Erythroblast (primary cell): ENCODE measurements at places on chromosomes 3 and 15.

- DNase-seq = peak; percentile 53
These were observed 18.4 kb downstream of the ZBTB38 start for GRCh38 chr3:141386611-141387111.

- DNase-seq = no peak
These were observed 74.0 kb downstream of the TFRC start for GRCh38 chr3:196007744-196008335.

- no peak for DNase-seq
These were observed 41.6 kb upstream of the IL20RB start for GRCh38 chr3:136916223-136916622.

DNA sequence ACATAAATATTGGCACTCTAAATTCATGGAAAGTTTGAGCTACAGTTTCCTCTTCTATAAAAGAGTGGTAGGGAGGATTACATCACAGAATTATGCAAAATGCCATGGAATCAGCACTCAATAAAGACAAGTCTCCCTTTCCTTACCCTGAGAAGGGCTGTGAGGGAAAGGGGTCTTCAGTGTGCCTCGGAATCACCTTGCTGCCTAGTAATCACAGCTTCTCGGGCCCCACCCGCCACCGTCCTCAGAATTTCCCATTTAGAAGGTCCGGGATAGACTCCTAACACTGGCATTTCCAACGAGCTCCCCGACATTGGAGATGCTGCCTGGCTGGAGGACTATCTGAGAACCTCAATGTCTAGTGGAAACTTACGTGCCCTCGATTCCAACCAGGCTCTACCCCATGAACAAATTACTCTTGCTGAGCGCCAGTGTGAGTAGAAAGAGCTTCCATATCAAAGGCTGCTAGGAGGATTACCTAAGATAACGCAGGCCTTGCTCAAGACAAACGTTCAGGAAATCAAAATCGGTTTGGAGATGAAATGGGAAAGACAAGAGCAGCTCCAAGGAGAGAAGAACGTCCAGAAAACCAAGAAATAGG lies 92.1 kb upstream of the CHD2 start:
- DNase-seq = peak; percentile 68

DNA sequence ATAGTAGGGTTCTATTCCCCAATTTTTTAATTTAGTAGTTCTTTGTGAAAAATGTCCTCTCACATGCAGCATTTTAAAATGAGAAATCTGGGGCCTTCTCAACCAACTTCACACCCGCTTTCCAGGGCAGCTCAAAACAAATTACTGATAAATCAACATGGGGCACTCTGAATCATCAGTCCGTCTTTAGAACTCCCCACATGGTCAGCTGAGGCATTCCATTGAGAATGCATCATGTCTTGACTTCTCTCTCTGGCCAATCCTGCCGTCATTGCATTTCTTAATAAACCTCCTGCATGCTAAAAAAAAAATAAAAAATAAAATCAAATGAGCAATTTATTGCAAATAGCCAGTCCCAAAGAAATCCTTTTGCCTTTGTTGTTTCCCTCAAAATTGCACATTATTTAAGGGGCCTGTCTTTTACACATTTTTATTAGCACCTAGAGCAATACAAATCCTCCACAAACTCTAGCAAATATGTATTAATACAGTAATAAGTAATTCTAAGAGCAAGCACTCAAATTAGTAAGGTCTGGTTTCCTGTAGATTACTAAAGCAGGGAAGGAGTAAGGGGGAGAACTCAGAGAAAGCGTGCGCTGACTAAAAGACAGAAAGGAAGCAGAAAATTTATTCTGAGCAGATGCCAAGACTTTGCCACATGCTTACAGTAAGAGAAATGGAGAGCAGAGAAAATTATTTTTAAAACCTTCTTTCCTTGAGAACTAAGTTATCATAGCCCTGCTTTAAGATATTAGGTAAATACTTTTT lies 175.7 kb downstream of the TNIK start:
- DNase-seq = no peak

- no peak for DNase-seq
These were observed 38.5 kb downstream of the ARHGEF3 start for GRCh38 chr3:56763233-56763632.

- no peak for DNase-seq
These were observed 30.2 kb upstream of the BHLHE40 start for GRCh38 chr3:4949004-4949403.

DNA sequence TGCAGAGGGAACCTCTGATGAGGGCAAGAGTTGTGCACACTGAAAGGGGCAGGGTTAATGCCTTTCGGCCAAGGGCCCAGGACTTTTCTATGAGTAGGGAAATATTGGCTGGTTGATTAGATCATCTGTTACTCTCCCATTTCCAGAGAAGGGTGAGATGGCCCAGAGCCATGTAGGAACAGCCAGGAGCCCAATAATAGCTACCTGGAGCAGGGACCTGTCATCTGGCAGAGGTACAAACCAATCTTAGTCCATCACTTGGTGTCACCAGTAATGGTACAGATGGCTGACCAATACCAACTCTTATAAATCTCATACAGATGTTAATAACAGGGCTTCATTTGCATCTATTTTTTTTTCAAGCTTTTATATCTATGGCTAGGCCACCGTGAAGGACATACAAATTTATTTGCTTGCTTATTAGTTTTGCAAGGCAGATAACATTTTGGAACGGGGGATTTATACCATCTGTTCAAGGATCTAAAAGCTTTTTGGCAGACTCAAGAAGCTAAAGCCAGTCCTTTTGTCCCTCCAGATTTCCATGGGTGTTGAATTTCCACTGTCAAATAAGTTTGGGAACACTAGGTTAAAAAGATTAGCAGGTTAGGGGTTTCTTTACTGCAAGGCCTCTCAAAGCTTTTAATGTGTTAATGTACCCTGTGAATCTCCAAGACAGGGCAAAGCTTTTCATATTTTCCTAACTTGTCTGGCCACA lies 79.3 kb downstream of the TNIK start:
- DNase-seq = no peak

DNA sequence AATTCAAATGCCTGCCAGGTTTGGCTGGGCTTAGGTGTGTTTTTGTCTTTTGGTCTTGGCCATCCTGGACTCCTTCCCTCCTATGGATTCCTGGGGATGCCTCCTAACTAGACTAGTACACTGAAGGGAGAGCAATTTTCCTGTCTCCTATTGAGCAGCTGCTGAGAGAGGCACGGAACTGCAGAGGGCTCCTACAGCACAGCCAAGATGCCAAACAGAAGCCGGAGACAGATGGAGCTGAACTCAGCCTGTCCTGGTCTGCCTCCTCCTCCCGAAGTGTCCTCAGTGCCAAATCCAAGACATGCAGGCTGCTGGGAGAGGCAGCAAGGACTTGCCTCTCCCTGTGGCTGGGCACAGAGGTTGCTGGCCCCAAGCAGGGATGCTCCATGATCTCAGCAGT lies 256.6 kb upstream of the PROK2 start:
- DNase-seq = no peak

- DNase-seq = no peak
These were observed 8.9 kb upstream of the CMTM8 start for GRCh38 chr3:32229565-32229964.

GRCh38 chr15:88321271-88321670 lies 64.7 kb upstream of the NTRK3 start:
- no peak for DNase-seq

GRCh38 chr15:93980261-93980911 lies 251.0 kb upstream of the MCTP2 start:
- peak; percentile 19 for DNase-seq

GRCh38 chr3:42902257-42902656 lies 3.7 kb upstream of the ZNF662 start:
- peak; percentile 58 for DNase-seq

GRCh38 chr3:81876826-81877225 lies 115.4 kb upstream of the GBE1 start:
- DNase-seq = no peak

DNA sequence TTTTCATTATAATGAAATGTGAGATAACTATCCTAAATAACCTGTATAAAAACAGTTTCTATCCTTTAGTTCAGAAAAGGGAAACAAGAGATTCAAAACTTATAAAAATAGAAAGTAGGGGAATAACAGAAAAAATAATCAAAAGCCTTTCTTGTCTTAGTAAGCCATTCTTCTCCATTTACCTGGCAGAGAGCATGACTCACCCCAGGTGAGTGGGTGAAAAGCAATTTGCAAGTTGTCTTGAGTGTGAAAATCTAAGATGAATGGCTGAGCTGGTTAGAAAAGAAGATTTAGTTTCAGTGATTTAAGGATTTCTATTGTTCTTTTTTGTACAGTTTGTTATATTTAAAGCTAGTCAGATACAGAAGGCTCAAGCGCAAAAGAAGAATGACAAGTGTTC lies 702.0 kb downstream of the GRM7 start:
- DNase-seq = no peak

- DNase-seq = no peak
These were observed 259.2 kb upstream of the TLE3 start for GRCh38 chr15:70356919-70357318.

- peak; percentile 35 for DNase-seq
These were observed 46.5 kb downstream of the RPN1 start for GRCh38 chr3:128603811-128604775.

DNA sequence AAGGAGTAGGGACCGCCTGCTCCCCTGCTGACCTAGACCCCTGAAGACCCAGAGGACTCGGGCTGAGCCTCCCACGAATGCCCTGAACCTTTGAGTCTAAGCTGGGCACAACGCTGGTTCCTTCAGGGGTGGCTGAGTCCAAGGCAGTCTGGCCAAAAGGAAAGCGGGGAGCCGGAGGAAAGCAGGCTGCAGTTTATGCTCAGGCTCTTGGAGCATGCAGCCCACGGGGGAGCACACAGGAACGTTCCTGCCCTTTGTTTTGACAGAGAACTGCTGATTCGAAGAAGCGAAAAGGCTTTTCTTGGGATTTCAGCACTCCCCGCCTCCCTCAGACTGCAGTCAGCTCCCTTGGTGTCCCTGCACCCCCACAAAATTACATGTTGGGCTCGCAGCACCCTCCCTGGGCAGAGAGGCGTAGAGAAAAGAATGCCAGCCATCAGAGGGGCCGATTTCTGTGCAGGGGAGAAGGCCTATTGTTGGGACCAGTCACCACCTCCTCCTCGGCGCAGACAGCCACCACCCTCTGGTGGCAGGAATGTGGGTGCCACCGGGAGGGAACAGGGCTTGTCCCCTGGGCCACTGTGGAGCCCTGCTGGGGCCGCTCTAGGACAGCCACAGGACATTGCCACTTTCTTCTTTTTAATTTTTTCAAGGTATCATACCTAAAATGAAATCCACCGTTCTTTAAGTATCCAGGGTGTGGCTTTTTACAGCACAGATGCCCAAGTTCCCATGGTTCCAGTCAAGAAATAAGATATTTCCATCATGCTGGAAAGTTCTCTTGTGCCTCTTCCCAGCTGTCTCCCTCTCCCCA lies 72.2 kb downstream of the SMAD6 start:
- peak; percentile 77 for DNase-seq

DNA sequence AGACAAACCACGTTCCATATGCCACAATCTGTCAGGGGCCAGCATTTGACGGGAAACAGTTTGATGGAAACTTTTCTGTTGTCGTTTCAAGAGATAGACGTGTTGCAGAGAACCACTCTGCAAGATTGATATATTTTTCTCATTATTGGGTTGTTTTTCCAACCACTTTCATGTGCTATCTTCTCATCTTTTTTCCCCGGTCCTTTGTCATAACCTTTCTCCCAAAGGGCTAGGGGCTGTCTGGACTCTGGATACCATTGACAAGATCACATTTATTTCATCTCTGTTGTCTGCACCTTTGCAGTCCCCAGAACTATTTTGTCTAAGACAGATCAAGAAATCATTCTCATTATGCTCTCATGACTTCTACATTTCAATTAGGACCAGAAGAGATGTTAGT lies 57.6 kb upstream of the SLC25A26 start:
- no peak for DNase-seq

DNA sequence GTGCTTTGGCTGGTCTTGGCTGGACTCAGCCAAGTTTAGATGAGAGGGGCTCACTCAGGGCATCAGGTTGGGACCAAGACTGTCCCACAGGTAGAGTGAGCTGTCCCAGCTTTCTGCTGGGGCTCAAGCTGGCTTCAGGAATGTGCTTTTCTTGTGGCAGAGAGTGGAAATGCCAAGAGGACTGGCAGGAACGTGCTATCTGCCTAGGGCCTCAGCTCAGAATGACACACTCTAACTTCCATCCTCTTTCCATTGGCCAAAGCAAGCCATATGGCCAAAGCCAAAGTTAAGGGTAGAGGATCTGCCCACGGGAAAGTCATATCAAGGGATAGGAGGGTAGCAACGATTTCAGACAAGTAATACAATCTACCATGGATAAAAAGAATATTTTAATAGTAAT lies 178.8 kb downstream of the ABHD5 start:
- DNase-seq = no peak

GRCh38 chr15:26352406-26352805 lies 420.5 kb downstream of the GABRB3 start:
- DNase-seq = no peak

DNA sequence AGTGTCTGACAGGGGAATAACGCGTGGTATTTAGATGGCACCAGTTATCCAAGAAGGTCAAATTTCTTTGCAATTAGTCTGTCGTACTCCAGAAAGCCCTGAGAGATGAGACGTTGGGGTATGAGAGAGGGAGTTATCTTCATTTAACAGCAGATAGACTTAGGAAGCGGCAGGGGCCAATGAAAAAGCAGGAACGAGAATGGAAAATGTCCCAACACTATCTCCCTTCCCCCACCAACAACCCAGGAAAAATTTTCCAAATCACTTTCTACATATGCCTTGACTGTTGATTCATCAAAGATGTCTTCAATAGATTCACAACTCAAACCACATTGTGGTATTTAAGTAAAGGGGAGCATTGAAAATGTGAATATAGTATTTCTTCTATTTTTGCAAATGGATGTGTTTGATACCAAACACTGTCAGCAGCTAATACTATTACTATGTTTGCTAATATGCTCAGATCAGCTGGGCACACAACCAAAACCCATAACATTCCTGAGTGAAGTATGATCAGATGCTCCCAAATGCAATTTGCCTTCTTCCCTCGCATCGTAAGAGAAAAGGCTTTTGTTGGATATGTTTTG lies 13.3 kb upstream of the GREM1 start:
- no peak for DNase-seq

- DNase-seq = no peak
These were observed 175.9 kb upstream of the PLSCR5 start for GRCh38 chr3:146781059-146781458.

DNA sequence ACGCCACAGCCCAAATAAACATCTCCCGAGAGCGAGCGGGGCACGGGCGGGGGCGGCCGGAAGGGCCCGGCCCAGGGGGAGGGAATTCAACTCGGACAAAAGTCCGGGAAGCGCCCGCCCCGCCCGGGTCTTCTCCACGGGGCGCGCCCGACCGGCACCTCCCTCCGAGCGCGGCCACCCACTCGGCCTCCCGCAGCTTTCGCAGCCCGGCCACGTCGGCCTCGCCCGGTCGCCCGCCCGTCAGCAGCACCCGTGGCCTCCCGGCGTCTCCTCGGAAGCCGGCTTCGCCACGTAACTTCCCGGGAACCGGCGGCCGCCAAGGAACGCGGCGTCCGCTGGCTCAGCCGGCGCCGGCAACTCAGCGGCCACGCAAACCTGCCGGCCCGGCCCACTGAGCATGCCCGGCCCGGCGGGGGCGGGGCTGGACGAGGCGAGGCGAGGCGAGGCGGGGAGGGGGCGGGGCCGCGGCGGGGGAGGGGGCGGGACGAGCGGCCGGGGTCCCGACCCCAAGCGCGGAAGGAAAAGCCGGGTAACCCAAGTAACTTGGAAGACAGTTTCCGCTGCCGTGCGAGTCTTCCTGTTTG lies at the start of gene TJP1:
TSS of gene TJP1 (minus strand) at position 369 of the 584 bp plus-strand sequence. CDS start 440 bp downstream, outside the sequence.
- DNase-seq = peak; percentile 42

GRCh38 chr15:30956216-30957124 lies 35.0 kb downstream of the MTMR10 start:
- DNase-seq = peak; percentile 71

- no peak for DNase-seq
These were observed 1.2 kb upstream of the BBX start for GRCh38 chr3:107521469-107522059.
